ENCODE measurements at places on chromosomes 11 and 22.

GRCh38 chr11:132671851-132672370, 860.4 kb downstream of the OPCML start:
- no peak for DNase-seq

DNA sequence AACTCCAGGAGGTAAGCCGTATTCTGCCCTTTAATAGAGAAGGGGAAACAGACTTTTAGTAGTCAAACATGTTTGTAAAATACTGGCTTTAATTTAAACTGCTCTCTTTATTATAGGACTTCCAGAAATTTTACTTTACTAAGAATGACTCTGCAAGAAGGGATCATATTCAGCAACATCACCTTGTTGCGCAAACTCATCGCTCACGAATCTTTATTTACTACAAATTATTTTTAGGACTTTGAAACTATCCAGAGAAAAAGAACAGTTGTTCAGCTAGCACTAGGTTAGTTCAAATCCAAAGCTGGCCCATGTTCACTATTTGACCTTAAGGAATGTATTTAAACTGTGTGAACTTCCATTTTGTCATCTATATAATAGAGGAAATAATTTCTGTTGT, 498.3 kb upstream of the TENM4 start:
- no peak for DNase-seq

DNA sequence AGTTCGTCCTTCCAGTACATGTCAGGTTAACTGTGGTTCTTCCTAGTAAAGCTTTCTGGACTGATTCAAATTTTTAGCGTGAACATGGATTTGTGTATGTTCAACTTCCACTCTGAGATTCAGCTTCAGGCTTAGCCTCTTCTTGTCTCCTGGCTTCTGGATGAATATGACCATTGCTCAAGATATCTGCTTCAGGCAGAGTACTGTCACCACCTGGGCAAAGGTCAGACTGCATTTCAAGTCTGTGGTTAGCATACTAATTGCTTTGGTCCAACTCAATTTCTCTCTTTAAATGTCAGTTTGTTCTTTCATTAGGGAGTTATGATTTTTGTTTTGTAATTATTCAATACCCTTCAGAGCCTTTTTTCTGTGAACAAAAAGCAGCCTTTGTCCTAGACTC, 440.0 kb downstream of the NELL1 start:
- DNase-seq: no peak

- peak; percentile 45 for DNase-seq
Observed at GRCh38 chr11:69497221-69497787, 15.8 kb downstream of the LINC01488 start.

DNA sequence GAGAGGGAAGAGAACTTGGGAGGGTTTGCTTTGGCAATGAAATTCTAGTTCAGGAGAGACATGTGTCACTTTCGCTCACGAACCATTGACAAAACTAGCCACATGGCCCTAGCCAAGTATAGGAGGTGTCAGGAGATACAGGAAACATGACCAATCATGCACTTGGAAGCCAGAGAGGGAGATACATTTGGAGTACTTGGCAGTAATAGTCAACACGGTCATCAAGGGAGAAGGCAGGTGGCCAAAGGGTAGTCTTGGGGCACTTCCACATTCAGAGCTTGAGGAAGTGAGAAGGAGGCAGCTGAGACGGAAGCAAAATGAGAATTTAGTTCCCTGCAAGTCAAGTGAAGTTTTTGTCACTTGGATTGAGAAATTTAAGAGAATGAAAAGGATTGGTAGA, 26.4 kb upstream of the KIRREL3 start:
- peak; percentile 36 for DNase-seq

GRCh38 chr22:46936378-46936903, 174.0 kb downstream of the TBC1D22A start:
- no peak for DNase-seq

- no peak for DNase-seq
Observed at GRCh38 chr11:95248666-95249467, 17.9 kb upstream of the SESN3 start.

DNA sequence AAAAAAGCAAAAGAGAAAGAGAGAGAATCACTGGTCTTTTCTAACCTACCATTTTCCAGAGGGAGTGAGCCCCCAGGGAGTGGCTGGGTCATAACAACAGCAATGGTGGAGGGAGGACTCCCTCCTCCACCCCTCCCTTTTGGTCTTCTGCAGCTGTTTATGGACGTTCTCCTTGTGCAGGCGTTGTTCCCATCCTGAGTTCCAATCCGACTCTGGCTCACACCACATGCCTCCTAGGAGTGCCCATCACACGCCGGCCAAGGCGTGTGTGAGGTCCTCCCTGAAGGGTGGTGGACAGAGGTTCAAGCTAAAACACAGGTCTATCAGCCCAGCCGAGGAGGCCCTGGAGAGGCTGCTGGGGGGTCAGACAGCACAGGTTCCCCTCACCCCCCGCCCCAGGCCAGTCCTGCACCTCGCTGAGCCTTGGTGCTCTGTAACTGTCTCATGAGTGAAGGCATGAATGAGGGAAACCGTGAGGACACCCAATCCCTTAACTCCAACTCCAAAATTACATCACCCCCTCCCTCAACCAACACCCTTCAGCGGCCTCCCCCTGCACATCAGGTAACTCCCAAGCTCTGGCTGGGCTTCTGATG, 29.4 kb downstream of the IFT27 start:
- no peak for DNase-seq

- DNase-seq: no peak
Observed at GRCh38 chr22:22391543-22391942, 117.0 kb downstream of the ZNF280B start.

GRCh38 chr22:32625985-32626384, 151.4 kb downstream of the FBXO7 start:
- no peak for DNase-seq
